ENCODE measurements at places on chromosomes 5 and 9.

- DNase-seq, result no peak
These were observed 2.7 kb downstream of the UBAC1 start for GRCh38 chr9:135958485-135958884.

DNA sequence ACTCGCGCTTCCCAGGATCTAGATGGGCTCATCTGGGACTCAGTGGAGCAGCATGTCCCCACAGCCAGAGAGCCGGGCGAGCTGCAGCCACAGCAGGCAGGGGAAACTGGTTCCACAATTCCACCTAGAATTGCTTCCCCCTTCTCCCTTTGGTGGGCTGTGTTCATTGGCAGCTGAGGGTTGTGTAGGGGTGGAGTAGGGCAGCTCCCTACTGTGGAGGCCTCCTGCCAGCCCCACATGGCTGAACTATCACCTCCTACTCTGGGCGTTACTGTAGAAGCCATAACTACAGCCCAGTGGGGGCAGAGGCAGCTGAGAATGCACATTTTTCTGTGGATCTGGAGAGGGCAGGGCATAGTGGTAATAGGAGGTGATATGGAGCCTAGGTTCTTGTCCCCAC, 44.8 kb downstream of the PPARGC1B start:
- no peak for DNase-seq

- DNase-seq, result no peak
These were observed 88.6 kb upstream of the MYO10 start for GRCh38 chr5:17024686-17025180.

GRCh38 chr5:2565147-2565546, 186.3 kb downstream of the IRX2 start:
- DNase-seq, result no peak

- DNase-seq, result no peak
These were observed 5.7 kb downstream of the DCAF10 start for GRCh38 chr9:37806271-37806670.

GRCh38 chr5:16578474-16578883, 38.3 kb downstream of the RETREG1 start:
- no peak for DNase-seq

DNA sequence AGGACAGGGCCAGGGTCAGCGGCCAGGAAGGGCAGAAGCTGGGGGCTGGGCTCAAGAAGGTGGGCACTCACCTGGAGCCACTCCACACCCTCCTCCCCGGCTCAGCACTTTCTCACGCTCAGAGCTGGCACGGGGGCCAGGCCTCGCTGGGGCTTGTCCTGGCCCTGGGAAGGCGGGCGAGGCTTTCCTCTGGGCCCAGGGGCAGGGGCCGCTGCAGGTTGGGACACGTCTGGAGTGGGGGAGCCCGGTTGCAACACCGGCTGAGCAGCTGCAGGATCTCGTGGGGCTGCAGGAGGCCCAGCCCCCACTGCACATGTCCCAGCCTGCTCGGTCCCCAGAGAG, 38.9 kb upstream of the EGFL7 start:
- DNase-seq, result no peak

GRCh38 chr5:165282491-165282890, 1777.1 kb downstream of the MAT2B start:
- no peak for DNase-seq

DNA sequence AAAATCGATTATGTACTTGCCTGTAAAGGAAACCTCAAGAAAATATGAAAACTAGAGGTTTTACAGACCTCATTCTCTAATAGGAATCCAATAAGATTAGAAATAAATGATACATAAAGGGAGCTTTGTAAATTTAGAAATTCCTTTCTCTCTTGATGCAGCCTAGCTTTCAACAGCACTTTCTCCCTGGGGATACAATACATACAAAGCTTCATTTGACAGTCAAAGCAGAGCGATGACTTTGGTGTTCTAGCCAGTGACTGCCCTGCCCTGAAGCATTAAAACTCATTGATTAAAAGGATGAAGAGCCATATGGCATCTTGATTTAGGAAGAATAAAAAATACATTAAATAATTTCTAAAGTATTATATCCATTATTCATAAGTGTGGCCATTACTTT, 46.3 kb upstream of the GLIS3 start:
- no peak for DNase-seq

GRCh38 chr9:21265421-21266189, 25.8 kb upstream of the IFNA14 start:
- DNase-seq, result no peak

- no peak for DNase-seq
These were observed 322.8 kb upstream of the RFX3 start for GRCh38 chr9:3848445-3849114.

DNA sequence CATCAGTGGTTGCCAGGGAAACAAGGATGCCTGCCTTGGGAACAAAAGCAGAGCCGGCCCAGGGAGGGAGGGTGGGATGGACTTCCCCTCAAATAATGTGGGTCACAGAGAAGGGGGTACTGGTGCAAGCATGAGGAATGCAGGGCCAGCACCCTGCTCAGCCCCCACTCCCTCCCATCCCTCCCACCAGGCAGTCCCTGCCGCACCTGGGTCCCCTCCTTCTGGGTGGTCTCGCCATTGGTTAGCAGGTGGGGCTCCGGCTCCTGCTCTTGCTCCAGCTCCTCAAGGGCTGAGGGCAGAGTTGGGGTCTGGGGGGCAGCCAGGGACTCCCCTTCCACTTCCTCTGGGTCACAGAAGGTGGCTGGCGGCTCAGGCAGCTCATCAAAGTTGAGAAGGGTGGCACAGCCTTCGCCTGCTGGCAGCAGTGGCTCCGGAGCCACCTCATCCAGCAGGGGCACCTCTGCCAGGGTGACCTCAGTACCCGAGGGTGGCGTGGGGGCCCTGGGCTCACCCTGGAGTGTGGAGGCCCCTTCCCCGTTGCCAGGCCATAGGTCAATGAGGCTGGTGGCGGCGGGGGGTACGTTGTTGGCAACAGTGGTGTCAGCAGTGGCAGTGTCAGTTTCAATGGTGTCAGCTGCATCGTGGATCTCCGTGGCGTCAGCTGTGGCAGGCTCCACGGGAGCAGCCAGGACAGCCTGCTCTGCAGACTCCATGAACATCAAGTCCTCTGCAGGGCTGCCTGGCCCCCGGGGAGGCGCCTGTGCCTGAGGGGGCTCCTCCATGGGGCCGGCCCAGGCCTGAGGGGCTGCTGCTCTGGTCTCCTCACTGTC, 11.5 kb downstream of the PRR7 start:
- DNase-seq, result no peak

Data from activated T-cell treated with anti-CD3 and anti-CD28 coated beads for 4 hours (primary cell).